Tongue (tissue), 3 donors: ENCODE measurements at places on chromosomes 3 and 15. TPM values are rescaled to one million over a fixed set of nuclear protein-coding genes. Genes with fewer than 3 reads are reported as not detected.

Gene P2RY12
- 0.21 TPM for total RNA-seq

Gene CLK3
- total RNA-seq: 54.6 TPM

Gene EOMES
- 0.31 TPM for total RNA-seq

Gene SLC27A2
- total RNA-seq: 0.31 TPM

Gene KLF15
- total RNA-seq: 12.1 TPM
